SK-N-SH treated with all-trans-retinoic acid at 6 μM for 48 hours (cell line): ENCODE measurements at places on chromosomes 6 and 20.
A peak's percentile ranks its signal among the peaks of the same experiment; 100 is the strongest.

DNA sequence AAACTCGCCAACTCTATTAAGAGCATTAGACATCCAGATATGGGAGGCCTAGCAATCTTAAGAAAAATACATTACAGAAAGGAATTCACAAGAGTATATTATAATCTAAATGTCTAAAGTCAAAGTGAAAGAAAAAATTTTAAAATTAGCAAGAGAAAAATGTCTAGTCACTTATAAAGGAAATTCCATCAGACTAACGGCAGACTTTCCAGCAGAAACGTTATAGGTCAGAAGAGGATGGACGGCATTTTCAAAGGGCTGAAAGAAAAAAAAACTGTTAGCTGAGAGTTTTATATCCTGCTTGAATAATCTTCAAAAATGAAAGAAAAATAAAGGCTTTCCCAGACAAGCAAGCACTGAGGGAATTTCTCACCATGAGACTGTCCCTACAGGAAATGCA is 269.0 kb downstream of the HDGFL1 start:
- no peak for ATAC-seq

DNA sequence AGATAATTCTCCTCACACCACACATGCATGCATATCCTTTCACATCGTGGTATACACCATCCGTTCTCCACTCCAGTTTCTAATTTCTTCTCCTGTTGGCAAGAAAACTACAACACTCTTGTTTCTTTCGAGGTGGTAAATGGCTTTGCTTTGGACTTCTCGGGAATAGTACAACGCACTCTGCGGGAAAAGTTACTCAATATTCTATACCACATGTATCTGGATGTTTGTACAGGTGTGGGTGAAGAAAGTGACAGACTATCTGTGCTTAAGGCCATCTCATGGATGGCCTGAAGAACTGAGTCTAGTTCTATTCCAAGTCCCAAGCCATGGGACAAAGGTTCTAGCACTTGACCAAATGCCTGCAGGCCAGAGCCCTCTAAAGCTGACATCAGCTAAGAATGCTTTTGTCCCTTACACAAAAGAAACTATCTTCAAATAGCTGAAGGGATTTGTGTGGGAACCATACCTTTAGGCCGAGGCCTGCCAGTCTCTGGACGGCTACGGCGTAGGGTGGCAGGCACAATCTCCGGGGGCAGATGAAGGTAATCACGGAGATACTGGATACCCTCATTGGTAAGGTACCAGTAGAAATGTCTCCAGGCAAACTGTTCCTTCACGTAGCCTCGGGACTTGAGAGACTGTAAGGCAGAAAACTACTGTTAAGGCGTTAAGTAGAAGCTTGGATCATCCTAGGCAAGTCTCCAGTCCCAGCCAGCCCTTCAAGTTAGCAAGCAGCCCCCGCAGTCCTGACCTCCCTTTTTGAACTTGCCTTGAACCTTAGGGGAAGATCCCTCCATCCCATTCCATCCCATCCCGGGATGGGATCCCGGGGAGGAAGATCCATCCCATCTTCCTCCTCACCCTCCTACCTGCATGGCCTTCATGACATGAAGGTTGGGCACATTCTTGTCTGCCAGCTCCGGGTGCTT is 1.4 kb downstream of the RPS10 start:
- no peak for ATAC-seq

DNA sequence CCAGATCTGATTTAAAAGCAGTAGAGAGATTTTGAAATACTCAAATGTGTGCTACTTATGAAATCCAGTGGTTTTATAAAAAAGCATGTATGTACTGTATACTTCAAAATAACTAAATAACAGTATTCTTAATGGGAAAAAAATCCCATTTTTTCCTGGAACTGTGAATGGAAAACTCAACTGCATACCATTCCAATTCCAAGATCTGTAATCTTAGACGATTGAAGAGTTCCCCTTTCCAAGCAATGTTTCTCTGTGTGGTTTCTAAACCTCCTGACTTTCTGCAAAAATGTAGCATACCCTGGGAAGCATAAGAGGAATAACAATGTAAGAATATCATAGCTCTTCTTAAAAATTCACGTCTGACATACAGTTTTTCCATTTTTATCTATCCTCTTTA is 40.3 kb upstream of the HIVEP2 start:
- no peak for ATAC-seq

GRCh38 chr20:59586613-59587012 is 17.7 kb upstream of the PHACTR3 start:
- no peak for ATAC-seq

GRCh38 chr6:166483573-166484250 is 101.0 kb upstream of the MPC1 start:
- ATAC-seq: no peak

GRCh38 chr6:30942338-30943060 is 1.7 kb downstream of the MUCL3 start:
- peak; percentile 96 for ATAC-seq

DNA sequence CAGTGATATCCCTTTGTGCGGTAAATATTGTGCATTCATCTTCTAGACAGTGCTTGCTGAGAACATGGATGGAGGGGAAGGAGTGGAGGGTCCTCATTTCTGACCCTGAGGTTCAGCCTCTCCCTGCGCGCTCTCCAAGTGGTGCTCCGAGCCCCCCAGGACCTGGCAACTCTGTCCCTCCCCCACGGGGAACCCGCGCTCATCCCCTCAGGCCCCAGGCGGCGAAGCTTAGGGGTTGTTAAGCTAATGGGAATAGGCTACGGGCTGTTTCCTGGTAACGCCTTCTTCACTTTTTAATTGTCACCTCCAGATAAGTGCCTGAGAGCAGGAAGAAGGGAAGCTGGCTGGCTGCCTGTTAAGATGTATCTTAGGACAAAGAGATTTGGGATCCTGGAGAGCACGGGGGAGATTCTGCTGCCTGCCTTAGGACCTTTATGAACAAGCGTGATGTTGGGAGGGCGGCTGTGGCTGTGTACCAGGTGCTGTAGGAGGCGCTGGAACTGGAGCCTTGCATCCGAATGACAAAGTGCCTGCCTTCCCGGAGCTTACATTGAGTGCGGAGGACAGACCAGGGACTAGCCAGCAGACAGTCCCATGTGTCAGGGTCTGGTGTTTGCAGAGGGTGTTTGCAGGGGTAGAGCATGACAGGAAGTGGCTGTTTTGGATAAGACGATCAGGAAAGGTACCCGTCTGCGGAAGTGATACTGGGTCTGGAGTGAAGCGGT is 11.7 kb downstream of the TSHZ2 start:
- ATAC-seq: no peak

DNA sequence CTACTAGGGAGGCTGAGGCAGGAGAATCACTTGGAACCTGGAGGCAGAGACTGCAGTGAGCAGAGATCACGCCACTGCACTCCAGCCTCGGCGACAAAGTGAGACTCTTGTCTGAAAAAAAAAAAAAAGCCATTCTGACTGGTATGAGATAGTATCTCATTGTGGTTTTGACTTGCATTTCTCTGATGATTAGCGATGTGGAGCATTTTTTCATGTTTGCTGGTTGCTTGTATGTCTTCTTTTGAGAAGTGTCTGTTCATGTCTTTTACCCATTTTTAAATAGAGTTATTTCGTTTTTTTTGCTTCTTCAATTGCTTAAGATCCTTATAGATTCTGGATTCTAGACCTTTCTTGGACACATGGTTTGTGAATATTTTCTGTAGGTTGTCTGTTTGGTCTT is 103.5 kb upstream of the SIM1 start:
- no peak for ATAC-seq

GRCh38 chr20:14036567-14036966 is 41.3 kb downstream of the MACROD2 start:
- no peak for ATAC-seq

DNA sequence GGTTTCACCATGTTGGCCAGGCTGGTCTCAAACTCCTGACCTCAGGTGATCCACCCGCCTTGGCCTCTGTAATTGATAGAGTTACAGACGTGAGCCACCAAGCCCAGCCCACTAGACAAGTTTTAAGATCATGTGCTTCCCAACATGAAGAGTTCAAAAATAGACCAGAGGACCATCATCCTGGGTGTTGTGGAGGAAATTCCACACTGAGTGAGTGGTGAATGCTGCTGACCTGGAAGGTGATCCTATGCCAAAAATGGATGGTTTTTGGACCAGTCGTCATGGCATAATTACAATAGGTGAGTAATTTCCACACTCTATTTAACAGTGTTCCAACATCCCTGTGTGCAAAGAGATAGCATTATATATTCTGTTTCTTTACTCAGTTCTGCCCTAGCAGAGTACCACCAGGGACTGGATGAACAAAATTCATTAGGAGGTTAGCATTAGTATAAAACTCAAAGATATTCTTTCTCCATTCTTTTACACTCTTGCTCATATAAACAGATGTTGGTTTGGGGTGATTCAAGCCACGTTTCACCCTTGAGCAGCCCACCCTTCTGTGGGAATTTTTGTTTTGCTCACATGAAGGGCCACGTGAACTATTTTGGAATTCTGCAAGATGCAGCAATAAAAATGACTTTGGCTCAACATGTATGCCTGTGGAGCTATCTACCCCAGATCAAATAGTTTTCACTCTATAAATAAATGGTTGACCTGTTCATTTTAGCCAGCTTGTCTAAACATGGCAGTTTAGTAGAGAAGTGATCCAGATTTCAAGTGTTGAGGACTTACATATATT is 206.2 kb upstream of the TCF21 start:
- no peak for ATAC-seq

- peak; percentile 63 for ATAC-seq
Observed at GRCh38 chr6:33983109-33983716, 162.7 kb downstream of the GRM4 start.

- ATAC-seq: peak; percentile 72
Observed at GRCh38 chr6:85449388-85449817, 480 bp upstream of the NT5E start.

GRCh38 chr6:75691012-75691411 is 58.0 kb upstream of the MYO6 start:
- no peak; the same call in 2 of the 3 replicates for ATAC-seq

DNA sequence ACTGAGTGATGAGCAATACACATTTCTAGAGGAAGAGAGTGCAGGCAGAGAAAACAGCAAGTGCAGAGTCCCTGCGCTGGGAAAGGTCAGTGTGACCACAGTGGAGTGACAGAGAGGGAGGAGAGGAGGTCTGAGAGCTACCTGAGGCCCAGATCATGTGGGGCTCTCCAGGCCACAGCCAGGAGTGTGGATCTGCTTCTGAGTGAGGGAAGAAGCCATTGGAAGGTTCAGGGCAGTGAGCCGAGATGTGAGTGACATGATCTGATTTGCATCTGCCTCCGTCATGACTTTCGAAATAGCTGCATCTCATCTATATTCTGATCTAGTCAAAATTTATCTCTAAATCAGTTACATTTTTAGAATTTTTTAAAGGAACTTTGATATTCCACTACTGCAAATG is 367.1 kb downstream of the PREX1 start:
- ATAC-seq: no peak

GRCh38 chr6:121932076-121932991 is 467.1 kb upstream of the HSF2 start:
- ATAC-seq: peak; percentile 99

DNA sequence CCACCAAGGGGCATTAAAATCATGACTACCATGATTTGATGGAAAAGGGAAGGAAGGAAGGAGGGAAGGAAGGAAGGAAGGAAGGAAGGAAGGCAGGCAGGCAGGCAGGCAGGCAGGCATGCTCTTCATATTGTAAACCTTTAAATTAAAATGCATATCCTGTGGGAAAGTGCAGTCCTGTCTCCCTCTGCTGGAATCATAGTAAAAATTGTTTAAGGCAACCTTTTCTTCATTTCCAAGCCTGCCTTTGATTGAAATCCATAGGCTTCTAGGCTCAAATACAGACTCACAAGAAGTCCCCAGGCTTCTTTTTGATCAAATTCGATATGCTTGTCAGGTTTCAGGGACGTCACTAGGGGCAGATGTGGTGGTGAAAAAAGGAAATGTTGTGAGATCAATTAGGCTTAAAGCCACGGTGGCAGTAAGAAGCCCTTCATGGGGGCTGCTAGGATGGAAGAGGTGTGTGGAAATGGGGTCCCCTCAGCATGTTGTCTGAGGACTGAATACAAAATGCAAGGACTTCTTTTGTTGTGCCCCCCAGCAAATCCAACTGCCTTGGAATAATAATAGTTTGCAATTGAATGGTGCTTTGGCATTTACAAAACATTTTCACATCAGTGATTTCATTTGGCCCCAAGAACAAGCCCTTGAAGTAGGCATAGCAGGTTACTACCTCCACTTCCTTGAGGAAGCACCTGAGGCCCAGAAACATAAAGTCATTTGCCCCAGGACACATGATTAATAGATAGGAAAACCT is 25.6 kb upstream of the GABRR1 start:
- ATAC-seq: peak; percentile 89

DNA sequence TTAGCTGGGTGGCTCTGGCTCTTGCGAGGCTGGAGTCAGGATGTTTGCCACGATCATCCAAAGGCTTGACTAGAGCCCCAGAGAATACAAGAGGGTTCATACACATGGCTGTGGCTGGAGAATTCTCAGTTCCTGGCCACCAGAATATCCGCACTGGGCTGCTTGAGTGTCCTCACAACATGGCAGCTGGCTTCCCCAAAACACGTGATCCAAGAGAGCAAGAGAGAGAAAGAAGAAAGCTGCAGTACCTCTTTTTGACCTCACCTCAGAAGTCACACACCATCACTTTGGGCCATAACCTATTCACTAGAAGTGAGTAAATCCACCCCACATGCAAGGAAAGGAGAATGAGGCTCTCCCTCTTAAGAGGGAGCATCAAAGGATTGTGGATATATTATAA is 21.5 kb upstream of the BPIFB1 start:
- no peak for ATAC-seq

DNA sequence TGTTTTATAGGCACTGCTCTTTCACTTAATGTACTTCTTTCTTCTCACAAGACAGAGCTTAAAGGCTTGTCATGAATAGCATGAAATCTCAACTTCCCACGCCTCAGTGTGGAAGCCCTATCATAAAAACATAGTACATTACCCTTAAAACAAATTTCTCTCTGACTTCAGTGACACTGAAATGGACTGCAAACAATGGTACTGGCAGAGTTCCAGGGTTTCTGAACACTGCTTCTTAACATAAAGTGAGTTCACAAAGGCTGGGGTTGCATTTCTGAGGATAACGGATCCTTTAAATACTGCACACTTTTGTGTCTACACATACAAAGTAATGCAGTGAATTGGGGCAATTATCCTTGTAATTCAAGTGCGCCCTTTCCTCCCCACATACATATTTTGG is 32.3 kb upstream of the PLEKHG1 start:
- no peak for ATAC-seq

- no peak for ATAC-seq
Observed at GRCh38 chr6:13479971-13480434, 7.4 kb downstream of the GFOD1 start.

DNA sequence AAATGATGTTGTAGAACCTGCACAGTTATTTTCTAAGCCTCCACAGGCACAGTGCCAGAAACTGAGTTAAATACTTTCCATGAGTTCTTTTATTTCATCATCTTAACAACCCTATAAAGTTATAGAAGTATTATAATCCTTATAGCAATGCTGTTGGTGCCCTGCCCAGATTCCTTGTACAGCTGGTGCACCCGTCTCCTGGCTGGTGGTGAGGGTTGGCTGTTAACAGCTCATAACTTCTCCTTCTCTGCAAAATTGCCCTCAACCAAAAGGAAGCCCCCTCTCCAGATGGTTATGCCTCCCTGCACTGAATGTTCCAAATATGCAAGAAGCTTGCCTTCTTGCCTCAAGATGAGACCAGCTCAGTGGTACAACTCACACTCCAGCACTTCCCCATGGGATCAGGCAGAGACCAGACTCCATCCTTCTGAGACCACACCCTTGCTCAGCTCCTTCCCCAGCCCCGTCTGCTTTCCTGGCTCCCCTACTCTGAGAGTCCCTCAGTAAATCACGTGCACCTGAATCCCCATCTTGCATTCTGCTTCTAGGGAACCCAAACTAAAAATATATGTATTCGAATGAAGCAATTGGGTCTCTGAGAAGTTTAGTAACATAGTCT is 304.4 kb upstream of the PLCB4 start:
- ATAC-seq: no peak; the same call in 2 of the 3 replicates

GRCh38 chr6:76495909-76496308 is 423.4 kb upstream of the IMPG1 start:
- no peak for ATAC-seq
